GM03348 (cell line): ENCODE measurements at places on chromosomes 16 and 17.
A peak's percentile ranks its signal among the peaks of the same experiment; 100 is the strongest.

GRCh38 chr16:63981639-63982038 lies 1140.2 kb downstream of the CDH11 start:
- DNase-seq, result no peak

DNA sequence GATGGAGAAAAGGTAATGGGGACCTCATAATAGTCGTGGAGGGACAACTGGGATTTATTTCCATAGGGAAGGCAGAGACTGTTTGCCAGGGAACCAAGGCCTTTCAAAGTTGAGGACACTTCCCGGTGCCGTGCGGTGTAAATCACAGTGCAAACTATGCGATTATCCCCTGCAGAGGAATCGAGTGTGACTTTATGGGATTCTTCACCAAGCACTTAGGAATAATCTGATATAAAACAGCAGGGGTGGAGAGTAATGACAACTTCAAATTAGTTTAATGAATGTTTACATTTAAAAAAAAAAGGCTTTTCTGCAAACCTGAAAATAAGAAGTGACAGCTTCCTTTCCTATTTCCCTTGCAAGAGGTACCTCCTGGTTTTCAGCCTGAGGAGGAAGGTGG lies 538.2 kb downstream of the MAF start:
- DNase-seq, result no peak

GRCh38 chr17:62690168-62690897 lies 62.9 kb downstream of the MRC2 start:
- no peak for DNase-seq

DNA sequence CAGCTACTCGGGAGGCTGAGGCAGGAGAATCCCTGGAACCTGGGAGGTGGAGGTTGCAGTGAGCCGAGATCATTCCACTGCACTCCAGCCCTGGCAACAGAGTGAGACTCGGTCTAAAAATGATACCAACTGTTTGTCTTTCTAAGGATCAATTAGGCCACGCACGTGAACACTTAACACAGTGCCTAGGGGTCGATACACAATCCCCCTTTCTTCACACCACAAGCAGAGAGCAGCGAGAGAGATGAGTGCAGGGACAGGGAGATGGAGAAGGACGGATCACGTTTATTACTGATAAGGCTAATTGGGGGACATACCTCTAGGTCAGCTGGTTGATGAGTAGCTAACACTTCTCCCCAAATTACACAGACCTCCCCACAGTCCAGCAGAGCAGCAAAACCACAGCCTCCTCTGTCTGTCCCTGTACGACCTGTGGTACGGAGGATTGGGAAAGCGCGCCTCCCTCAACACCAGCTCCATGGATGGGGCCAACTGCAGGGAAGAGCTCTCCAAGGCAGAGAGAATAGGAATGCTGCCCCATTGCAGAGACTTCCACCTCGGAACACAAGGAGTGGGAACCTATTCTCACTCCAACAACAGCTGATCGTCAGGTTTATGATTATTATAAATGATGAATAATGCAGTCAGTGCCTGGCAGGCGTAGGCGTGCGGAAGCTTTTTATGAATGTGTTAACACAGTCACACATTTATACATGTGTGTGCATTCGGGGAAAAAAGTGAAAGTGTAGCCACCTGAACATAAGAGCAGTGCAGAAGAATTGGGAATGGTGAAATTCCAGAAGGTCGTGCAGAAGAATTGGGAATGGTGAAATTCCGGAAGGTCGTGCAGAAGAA lies 155.1 kb downstream of the C16orf95 start:
- no peak for DNase-seq

DNA sequence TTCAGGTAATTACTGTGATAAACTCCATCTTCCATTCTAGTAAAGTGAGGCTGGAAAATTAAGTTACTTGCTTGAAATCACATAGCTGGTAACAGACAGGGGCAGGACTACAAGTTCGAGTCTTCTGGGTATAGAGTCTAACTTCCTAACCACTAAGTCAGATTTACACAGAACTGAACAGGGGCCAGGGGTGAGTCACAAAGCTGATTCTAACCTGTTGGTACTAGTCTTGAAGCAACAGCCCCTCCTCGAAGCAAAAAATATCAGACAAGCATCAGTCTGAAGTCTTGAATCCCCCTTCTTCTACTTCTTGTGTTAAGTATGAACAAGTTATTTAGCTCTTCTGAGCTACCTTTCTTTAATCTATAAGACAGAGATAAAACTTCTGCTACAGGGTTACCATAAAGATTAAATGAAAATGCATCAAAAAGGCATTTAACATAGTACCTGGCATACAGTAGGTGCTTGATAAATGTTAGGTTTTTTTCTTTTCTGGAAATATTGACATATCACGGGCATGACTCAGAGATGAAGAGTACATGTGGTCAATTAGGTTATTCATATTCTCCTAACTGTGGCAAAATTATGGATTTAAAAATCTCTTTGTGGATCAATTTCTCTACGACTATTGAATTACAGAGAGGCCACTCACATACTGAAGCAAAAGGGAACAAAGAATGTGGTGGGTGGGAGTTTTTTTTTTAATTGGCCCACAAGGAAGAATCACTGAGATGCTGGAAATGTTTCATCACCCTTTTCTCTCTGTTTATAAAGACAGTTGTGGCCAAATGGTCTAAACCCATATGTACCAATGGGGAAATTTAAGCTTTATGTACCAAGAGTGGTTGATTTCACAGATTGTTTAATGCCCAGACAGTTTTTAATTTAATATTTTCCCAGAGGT lies 266.9 kb upstream of the DYNLRB2 start:
- DNase-seq, result peak; percentile 56

- no peak for DNase-seq
These were observed 310.0 kb downstream of the SEC14L1 start for GRCh38 chr17:77450742-77451244.

- no peak for DNase-seq
These were observed 3.6 kb downstream of the PKMYT1 start for GRCh38 chr16:2976673-2977072.

- DNase-seq, result no peak
These were observed 48.0 kb downstream of the ABCC6 start for GRCh38 chr16:16175296-16175695.

DNA sequence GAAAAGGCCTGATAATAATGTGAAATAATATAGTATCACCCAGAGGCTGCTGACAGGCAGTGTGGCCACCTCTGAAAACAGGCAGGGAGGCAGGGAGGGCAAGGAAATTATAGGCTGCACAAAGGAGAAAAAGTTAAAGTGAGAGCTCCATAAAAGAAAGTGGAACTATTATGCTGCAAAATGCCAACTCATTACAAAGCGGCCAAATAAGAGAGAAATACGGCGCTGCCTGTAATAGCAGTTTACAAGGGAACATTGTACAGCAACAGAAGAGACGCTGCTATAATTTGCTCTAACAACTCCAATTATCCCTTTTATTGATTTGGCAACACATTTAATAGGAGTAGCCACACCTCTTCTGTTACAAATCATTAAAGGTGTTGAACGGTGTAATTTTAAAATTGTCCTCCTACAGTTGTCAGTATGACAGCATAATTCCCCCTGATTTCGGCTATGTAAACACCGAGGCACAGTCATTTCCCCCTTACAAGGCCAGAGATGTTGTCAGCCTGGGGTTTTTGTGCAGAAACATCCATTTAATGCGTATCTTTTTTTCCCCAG lies 120.3 kb downstream of the MRM1 start:
- no peak for DNase-seq

DNA sequence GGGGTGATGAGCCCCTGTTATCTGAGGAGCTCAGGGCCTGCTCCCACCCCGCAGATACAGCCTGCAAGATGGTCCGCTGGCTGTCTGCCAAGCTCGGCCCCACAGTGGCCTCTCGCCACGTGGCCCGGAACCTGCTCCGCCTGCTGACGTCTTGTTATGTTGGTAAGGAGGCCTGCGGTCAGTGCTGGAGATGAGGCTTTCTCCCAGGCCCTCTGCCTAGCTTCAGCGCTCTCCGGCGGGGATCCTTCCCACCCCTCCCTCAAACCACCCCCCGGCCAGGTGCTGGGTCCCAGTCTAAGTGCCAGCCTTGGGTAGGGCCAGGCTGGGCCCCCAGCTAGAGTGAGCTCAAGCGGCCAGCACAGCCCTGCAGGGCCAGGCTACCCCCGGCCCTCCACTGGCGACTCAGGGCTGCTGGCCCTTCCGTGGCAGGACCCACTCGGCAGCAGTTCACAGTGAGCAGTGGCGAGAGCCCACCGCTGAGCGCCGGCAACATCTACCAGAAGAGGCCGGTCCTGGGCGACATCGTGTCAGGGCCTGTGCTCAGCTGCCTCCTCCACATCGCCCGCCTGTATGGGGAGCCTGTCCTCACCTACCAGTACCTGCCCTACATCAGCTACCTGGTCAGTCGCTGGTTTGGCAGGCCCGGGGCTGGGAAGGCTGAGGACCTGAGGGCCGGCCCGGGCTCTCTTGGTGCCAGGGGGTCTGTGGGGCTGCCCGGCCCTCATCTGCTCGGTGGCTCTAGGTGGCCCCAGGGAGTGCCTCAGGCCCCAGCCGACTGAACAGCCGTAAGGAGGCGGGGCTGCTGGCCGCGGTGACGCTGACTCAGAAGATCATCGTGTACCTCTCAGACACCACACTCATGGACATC lies 6.1 kb downstream of the WDR81 start:
- DNase-seq, result no peak

DNA sequence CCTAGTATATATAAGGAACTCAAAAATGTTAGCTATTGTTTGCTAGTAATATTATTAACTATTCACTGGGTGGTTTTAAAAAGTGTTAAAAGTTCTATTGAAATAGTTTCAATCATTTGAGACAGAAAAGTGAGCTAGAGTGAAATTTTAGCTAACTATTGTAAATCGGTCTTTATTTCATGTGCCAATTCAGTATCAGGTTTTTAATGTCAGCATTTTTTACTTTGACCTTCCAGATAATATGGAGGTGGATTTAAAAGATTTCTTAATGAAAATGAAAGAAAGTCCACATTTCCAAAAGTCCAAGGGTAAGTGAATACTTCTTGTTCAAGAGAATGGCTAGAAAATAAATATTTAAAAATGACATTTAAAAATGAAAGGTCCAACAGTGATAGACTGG lies 90.9 kb downstream of the EFCAB13 start:
- no peak for DNase-seq

DNA sequence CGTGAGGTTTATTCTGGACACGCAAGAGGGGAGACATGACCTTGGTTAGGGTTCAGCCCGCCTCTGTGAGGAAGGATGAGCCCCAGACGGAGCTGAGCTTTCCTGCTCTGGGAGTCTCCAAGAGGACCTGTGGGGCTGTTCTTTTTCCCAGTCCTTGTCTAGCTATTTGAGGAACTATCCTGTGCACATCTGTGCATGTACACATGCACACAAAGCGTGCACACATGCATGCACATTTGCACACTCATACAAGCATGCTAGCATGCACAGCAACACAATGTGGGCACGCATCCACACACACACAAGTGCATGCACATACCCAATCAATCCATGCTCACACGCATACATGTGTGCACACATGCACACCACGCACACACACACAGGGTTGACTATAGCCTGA lies 40.4 kb downstream of the ABCC6 start:
- no peak for DNase-seq

DNA sequence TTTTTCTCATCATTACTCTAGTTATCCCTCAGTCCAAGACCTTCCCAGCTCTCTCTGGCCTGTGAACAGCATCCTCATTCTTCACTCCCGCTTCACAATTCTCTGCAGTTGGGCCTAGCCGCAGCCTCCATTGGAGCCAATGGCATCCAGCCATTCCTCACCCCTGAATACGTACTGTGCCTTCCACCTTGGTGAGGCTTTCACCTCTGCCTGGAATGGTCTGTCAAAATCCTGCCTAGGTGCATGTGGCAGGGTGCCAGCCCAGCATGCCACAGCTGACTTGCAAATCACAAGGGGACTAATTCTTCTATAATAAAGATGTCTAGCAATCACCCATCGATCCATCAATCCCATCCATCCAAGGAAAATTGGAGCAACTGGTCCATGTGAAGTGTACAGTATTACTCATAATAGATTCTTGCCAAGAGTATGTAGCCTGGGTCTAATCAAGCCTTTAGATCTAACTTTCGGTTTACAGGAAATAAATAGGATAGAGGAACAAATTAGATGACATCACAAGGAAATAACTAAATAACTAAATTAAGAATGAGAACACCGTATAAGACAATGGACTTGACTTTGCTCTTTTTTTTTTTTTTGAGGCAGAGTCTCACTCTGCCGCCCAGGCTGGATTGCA lies 5.1 kb upstream of the CX3CL1 start:
- DNase-seq, result peak; percentile 42

DNA sequence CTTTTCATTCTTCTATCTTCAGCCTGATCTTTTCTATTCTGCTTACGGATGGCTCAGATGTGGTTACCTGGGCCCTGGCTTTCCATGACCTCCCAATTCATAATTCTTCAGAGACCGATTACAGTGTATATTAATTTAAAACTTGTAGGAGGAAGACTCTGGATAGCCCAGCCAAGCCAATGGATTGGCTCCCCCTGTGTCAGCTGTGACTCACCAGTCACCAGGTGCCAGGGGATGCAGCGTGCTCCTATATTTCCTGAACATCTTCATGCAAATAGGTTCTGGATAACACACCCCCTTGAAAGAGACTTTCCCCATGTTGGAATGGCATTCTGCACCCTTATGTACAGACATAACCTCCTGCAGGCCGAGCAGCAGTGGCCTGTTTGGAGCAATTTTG lies 208.3 kb upstream of the WSCD1 start:
- DNase-seq, result no peak

DNA sequence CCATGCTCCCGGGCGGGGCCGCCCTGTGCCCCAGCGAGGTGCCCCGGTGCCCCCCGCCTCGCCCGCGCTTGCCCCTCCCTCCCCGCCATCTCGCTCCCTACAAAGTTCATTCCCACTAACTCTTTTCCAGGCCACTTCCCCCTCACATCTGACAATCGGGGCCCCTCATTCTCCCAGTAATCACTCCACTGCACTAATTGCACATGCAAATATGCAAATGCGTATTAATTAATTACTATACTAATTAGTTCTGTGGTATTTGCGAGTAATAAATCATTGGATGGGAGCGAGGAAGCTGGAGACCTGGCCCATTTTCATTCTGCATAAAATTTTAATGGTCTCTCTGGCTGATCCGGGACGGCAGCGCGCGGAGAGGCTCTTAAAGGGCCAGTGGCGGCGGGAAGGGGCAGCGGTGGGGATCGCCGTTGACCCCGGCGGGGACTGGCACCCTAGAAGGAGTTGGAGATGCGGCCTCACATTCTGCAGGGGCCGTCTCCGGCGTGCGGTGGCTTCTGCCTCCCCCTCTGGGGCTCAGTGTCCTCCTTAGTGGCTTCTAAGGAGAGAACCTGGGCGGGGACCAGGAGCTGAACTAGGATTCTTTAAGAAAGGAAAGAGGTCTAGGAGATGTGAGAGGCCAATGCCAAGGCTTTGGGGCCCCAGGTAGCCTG lies 8.4 kb upstream of the PPP1R1B start:
- peak; percentile 55 for DNase-seq

- DNase-seq, result no peak
These were observed 43.4 kb upstream of the RPH3AL start for GRCh38 chr17:395974-396373.
